WTC11 (cell line): ENCODE measurements at places on chromosomes 2 and 18.

GRCh38 chr2:6580982-6581381, 284.7 kb downstream of the CMPK2 start:
- DNase-seq, result no peak

GRCh38 chr2:164252568-164253287, 368.6 kb downstream of the GRB14 start:
- no peak for DNase-seq

DNA sequence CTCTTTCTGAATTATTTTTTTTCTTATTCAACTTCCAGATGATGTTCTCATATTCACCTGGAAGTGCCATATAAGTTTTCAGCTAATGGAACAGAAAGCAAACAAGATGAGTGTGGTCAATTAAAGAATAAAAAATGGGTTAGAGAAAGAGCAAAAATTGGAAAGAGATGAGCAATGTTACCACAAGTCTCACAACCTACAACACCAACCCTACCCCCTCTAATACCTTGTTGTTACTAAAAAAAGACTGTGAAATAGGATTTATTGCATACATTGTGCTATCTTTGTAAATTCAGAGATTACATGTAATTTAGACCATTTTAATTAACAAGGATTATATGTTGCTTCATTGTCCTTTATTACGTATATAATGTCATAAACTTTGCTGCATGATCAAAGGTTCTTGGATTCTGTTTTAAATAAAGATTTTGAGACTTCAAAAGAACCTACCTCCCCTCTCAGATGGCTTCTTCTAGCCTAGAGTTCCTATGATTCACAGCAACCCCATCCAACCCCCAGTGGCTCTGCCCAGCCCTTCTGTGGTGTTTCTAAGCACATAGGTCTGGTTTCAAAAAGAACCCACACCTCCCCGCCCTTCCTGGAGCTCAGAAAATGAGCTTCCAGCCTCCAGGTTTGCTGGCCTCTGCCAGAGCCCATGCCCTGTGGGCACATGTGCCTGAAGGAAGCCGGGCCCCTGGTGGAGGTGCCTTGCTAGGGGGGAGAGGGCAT, 24.7 kb downstream of the LGALSL start:
- no peak for DNase-seq

DNA sequence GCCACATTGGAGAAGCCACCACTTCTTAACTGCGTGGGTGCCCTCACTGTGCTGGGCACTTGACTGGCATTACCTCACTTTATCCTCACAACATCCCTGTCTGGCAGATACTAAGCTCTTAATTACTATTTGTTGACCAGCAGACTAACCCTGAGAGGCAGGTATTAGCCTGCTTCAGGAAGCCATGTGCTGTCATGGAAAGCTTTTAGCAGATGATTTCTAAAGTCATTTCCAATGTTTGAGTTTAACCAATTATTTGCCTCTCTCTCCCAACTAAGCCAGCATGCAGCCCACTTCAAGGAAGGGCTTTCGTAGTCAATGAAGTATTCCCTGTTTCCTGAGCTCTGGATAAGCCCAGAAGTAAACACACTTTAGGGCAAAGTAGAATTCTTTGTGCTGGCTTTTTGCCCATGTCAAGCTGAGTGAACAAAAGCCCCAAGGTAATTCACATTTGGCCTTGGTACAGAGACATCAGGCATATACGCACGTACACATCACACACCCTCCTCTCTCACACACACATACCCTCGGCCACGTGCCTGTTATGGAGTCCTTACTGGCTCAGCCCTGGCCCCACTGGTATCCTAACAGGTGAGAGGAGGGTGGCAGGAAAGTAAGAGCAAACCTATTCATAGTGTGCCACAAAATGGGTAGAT, 108.6 kb downstream of the C1D start:
- DNase-seq, result no peak

GRCh38 chr2:109098251-109098920, 30.6 kb upstream of the SH3RF3 start:
- no peak for DNase-seq

DNA sequence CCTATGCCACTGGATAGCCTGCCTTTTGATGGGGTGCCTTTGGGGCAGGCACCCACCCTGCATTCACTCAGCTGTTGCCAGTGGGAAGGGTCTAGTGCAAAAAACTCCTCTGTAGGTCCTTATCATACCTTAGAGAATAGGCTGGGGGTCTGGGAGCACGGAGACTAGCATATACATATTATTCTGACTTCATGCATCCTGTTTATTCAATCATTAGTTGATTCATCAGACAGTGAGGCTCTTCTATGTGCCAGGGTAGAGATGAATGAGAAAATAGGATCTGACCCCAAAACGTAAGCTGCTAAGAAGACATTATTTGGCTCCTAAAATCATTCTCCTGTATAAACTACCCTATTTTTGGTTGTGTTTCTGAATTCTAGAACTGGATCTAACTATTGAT, 153.3 kb downstream of the TPGS2 start:
- no peak for DNase-seq
